Esophagus mucosa (tissue), 1 donor: ENCODE measurements at places on chromosomes 1 and 21.
A peak's percentile ranks its signal among the peaks of the same experiment; 100 is the strongest.

GRCh38 chr1:224498574-224499170 lies 64.1 kb upstream of the WDR26 start:
- ATAC-seq: peak; percentile 53

GRCh38 chr1:17629460-17629859 lies 90.0 kb downstream of the ARHGEF10L start:
- no peak for ATAC-seq

- ATAC-seq: no peak
Measured at GRCh38 chr1:49199564-49199963, 422.9 kb upstream of the BEND5 start.

- peak; percentile 52 for ATAC-seq
Measured at GRCh38 chr1:186059752-186060151, 315.3 kb downstream of the TPR start.

GRCh38 chr1:209882942-209883340 lies 55.1 kb upstream of the SYT14 start:
- ATAC-seq: no peak

DNA sequence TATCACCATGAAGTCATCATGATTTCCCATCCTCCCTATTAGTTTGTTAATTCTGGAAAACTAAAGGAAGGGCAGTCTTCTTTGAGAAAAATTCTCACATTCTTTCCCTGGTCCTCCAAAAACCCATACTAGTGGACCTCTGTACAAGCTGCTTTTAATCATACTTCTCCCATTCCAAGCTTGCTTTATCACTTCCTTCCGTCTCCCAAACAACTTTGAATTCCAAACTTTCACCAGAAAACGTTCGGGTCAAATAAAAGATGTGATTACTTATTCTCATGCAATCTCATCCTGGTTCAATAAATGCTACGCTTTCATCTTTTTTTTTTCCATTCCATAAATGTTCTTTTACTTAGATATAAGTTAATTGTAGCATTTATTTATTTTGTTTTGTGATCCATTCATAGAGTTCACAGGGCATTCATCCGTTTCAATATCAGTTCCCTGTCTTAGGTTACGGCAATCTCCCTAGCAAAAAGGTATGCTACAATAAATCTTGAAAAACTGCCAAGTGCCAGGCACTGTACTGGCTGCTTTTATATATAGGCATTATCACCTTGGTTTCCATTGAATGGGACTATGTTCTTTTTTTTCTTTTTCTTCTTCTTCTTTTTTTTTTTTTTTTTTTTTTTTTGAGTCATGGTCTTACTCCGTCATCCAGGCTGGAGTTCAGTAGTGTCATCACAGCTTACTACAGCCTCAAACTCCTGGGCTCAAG lies 100.2 kb upstream of the GREM2 start:
- no peak for ATAC-seq
